Coronary artery (tissue), 2 donors: ENCODE measurements at places on chromosomes 1 and 21.
A peak's percentile ranks its signal among the peaks of the same experiment; 100 is the strongest.

DNA sequence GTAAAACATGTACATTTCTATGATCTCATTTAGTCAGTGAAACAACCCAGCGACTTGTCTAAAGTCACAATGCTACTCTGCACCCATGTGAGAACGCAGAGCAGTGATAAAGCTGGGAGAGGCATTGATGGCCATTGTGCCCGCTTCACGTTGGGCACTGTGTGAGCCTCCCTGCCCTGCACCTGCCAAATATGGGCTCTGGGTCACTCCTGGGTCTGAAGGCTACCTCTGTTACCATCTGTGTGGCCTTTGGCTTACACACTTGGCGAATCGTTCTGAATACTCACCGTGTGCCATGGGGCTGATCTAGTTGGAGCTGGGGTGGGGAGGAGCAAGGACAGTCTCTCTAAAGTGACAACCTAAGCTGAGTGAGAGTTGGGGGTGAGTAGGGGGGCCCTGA, 29.9 kb downstream of the PCSK9 start:
- peak; percentile 69 for DNase-seq

DNA sequence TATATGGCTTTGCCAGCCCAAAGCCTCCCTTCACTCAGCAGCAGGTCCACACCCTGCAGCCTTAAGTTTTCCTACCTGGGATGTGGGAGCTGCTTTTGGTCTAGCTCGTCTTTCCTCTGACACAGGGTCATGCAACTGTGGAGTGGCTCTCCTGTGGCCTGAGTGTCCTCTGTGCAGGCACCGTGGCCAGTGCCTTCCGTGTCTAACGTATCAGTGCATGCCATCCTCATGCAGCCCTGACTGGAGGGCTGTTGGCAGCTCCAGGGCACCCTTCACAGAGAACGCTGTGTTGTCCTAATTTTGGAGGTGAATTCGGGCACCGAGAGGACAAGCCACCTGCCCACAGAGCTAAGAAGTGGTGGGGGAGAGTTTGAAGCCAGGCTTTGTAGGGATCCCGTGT, 25.7 kb upstream of the C1orf174 start:
- DNase-seq: no peak

GRCh38 chr1:210814382-210815123, 319.4 kb downstream of the KCNH1 start:
- no peak for DNase-seq

GRCh38 chr21:35565204-35565611, 495.1 kb downstream of the SETD4 start:
- no peak for DNase-seq

- DNase-seq: peak; percentile 35
These were observed 631 bp upstream of the KRTAP10-9 start for GRCh38 chr21:44626262-44626661.

DNA sequence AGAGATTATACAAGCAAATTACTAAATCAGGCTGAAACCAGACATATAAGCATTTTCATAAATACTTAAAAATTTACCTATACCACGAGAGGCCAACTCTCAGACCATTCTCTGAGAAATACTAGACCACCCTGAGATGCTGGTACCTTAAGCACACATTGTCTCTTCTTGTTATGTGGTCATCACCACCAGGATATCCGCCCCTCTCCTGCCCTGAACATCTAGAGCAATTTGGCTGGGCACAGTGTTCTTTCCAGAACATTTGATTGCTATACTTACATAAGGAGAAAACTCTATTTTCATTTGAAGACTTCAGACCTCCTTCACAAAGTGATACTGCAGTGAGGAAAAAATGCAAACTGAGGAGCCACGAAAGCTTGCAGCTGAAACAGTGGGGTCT, 36.2 kb upstream of the DUSP10 start:
- no peak for DNase-seq
